ENCODE measurements at places on chromosomes 3 and 15. TPM values are rescaled to one million over a fixed set of nuclear protein-coding genes. Genes with fewer than 3 reads are reported as not detected.

The SCN5A gene
- total RNA-seq = 0.89 TPM

The TNNC1 gene
- 0.86 TPM for total RNA-seq

The CISH gene
- total RNA-seq = 0.63 TPM

The HPS3 gene
- 30.8 TPM for total RNA-seq

The PARP15 gene
- not detected for total RNA-seq

The OR5H1 gene
- total RNA-seq = not detected

The IQCH gene
- total RNA-seq = 1.6 TPM

The ACAD9 gene
- total RNA-seq = 24.5 TPM

The WDR93 gene
- total RNA-seq = 0.21 TPM

The GOLGA8T gene
- 1.6 TPM for total RNA-seq

The FAM174B gene
- total RNA-seq = 10.0 TPM

The RETNLB gene
- not detected for total RNA-seq

The GP5 gene
- 0.01 TPM for total RNA-seq

The FANCD2OS gene
- total RNA-seq = not detected

The SEMA3B gene
- 5.2 TPM for total RNA-seq

The HIGD2B gene
- not detected for total RNA-seq

The HDC gene
- total RNA-seq = not detected

The CKMT1B gene
- total RNA-seq = 3.4 TPM

The ZNF639 gene
- total RNA-seq = 21.3 TPM

The NOX5 gene
- 0.24 TPM for total RNA-seq

The NANOGP8 gene
- not detected for total RNA-seq

The DPPA2 gene
- total RNA-seq = not detected

The TMCO5A gene
- not detected for total RNA-seq

The TRH gene
- not detected for total RNA-seq

The CORO2B gene
- 3.6 TPM for total RNA-seq

The CLDN18 gene
- not detected for total RNA-seq

The CHRNA7 gene
- 4.4 TPM for total RNA-seq

The SEC61A1 gene
- 121 TPM for total RNA-seq

The GRK7 gene
- total RNA-seq = 0.02 TPM

The ARRDC4 gene
- total RNA-seq = 0.28 TPM

The VIPR1 gene
- total RNA-seq = 2.0 TPM

The GPR27 gene
- 3.3 TPM for total RNA-seq
